ENCODE measurements at places on chromosomes 11 and 22. TPM values are rescaled to one million over a fixed set of nuclear protein-coding genes. Genes with fewer than 3 reads are reported as not detected.

GRCh38 chr11:47928426-47928825 is 51.9 kb upstream of the PTPRJ start:
- no peak overlapping the region for H3K4me3 ChIP-seq
- no peaks in the 10 kb centered on the region for H3K4me1 ChIP-seq
- DNase-seq: peak; percentile 76

The TMEM80 gene
- total RNA-seq: 38.6 TPM

DNA sequence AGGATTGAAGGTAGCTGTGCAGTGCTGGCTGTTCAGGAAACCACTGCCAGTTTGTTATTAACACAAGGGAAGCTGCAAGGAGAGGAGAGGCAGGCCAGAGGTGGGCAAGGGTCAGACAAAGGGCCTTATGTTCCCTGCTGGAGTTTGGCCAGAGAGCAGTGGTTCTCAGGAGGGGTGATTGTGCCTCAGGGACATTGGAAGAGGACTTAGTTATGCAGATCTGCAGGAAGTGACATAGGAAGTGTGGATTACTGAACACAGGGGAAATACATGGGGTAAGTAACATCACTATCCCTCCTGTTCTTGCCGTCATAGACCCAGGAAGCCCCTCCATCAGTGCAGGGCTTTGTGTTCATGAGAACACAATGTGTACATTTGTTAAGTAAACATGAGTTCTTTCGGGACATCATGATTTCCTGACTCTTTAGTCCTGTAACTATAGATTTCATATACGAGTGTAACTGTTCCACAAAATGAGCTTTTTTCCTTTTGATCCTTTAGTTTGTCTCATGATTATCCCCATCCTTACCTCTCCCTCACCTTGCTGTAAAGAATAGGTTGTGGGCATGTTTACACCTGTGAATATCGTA is 5.9 kb downstream of the SRRD start:
- no peaks in the 10 kb centered on the region for H3K27me3 ChIP-seq
- no peaks in the 10 kb centered on the region for H3K4me1 ChIP-seq
- no peak overlapping the region for H3K4me3 ChIP-seq
- no peak for DNase-seq
- H3K36me3 ChIP-seq: peaks cover 3% of the 10 kb centered on the region

The IL17REL gene
- 0.16 TPM for total RNA-seq

DNA sequence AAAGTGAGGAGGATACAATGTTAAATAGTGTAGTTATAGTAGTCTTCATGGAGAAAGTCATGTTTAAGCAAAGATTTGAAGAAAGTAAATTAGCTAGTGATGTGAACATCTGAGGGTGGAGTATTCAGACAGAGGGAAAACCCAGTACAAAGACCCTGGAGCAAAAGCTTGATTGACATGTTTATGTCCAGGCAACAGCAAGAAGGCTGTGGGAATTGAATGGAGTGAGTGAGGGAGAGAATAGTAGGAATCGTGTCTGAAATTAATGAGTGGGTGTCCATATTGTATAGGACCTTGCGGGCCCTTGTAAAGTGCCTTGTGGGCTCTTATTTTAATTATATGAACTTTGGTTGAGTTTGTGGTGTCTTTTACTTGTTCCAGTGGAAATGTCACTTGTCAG is 424.1 kb upstream of the KIRREL3 start:
- DNase-seq: no peak
- no peaks in the 10 kb centered on the region for H3K27me3 ChIP-seq
- no peak overlapping the region for H3K4me3 ChIP-seq
- no peak overlapping the region for H3K27ac ChIP-seq
- no peaks in the 10 kb centered on the region for H3K36me3 ChIP-seq
- no peaks in the 10 kb centered on the region for H3K4me1 ChIP-seq

DNA sequence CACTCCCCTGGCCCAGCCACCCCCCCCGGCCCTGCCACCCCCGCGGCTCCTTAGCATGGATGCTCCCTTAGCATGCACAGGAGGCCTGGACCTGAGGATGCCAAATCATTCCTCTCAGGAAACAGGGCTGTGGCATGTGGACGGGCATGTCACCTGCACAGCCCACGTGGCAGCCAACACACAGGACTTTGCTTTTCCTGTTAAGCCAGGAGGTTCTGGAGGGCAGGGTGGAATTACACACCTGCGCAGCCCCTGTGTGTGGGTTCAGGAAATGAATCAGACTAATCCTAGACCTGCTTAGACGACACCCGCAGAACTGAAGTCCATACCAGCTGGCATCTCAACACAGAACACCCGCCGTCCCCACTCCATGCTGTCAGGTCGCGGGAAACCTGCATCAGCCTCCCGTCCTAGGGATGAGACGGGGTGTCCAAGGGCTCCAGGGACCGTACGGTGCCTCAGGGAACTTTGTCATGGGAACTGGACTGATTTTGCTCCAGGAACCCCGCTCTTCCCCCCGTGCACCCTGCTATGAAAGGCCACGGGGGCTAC is 10.2 kb downstream of the CERK start:
- no peaks in the 10 kb centered on the region for H3K27me3 ChIP-seq
- no peak overlapping the region for H3K4me3 ChIP-seq
- no peak overlapping the region for H3K27ac ChIP-seq
- DNase-seq: no peak
- H3K36me3 ChIP-seq: no peaks in the 10 kb centered on the region

DNA sequence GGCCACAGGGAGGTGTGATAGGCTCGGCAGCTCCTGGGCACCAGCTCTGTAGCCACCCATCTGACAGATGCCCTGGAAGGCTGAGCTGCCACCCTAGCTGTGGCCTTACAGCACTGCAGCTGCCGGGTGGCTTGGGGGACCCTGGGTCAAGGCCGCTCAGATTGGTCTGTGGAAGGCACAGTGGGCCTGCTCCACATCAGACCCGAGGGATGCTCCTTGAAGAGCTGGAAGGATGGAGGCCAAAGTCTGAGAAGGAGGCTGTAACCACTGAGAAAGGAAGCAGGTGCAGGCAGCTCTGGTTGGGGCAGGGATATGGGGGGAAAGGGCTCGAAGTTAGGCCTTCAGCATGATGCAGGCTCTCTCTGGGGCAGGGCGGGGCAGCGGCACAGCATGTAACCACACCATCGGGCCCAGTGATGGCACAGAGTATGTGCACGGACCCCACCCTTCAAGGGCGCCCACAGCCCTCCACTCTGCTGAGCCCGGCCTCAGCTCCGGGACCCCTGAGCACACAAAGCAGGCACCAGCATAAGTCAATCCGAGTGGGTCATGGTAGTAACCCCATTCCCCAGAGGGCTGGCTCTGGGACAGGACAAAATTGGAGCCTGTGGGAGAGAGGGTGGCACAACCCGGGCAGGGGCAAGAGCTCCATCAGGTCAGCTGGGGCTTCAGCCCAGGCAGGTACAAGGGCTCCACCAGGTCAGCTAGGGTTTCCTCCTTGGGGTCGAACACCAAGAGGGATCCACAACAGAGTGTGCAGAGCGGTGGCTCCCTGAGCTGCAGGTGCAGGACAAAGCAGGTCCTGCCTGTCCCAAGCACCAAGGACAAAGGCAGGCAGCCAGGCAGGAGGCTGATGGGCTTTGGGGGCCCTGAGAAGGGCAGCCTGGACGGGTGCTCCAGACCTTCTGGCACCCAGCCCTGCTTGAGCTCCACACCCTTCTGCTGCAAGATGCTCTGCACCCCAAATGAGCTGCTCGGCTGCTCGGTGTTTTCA is 1511.1 kb downstream of the BRD1 start:
- DNase-seq: no peak
- no peaks in the 10 kb centered on the region for H3K4me1 ChIP-seq
- no peak overlapping the region for H3K4me3 ChIP-seq
- H3K27ac ChIP-seq: no peak overlapping the region

DNA sequence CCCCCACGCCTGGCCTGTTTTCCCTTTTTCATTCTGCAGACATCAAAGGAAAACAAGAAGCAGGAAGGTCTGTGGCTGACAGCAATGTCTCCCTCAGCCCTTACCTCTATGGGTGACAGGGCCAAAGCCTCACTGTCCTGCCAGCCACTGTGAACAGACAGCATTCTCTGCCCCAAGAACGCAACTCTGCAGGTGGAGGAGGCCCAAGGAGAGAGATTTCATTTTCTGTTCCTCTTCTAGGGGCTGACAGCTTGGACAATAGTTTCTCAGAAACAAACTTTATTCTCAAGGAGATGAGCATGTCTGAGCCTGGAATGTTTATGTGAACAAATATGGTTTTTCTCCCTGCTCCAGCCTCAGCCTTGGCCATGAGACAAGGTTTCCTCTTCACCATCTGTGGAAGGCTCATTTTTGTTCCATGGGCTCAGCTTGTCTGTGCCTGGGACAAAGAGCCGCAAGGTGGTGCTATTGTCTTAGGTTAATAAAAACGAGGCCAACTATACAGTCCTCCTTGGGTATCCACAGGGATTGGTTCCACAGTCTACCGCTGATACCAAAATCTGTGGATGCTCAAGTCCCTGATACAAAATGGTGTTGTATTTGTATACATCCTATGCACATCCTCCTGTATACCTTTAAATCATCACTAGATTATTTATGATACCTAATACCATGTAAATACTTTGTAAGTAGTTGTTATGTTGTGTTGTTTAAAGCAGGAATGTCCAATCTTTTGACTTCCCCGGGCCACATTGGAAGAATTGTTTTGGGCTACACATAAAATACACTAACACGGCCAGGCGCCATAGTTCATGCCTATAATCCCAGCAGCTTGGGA is 5.8 kb downstream of the PIWIL3 start:
- no peaks in the 10 kb centered on the region for H3K4me1 ChIP-seq
- no peaks in the 10 kb centered on the region for H3K36me3 ChIP-seq
- DNase-seq: peak; percentile 66
- no peaks in the 10 kb centered on the region for H3K27me3 ChIP-seq
- H3K4me3 ChIP-seq: no peak overlapping the region

The EHD1 gene
- 76.1 TPM for total RNA-seq

The MYEOV gene
- 2.6 TPM for total RNA-seq

DNA sequence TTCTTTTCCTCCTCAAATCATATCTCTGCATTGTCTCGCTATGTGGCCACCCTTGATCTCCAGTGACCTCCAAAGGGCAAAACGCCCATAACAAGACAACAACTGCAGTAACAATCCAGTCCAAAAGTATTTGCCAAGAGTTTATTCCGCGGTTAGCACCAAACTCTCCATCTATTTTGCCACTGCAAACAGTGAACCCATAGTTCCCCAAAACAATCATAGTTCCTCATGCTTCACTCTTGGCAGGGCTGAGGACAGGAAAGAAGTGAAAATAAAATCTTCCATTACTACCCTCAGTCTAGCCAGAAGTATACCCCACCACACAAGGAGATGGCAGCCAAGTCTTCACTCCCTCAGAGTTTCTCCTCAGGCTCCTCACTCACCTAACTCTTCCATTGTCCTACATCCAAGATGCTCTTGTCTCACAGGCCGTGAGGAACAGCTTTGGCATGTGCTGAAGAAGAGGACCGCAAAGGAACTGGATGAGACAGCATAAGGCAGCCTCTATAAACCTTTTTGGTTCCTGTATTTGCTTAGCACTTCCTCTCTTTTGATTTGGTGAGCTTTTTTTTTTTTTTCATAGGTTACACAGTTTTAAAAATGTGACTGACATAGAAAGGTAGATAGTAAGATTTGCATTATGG is at the start of gene LPXN:
Gene LPXN, minus strand, starts transcription at position 480 of the 644 bp plus-strand sequence. Its CDS starts 84 bp downstream, at position 396.
- H3K4me1 ChIP-seq: peaks cover 28% of the 10 kb centered on the region
- H3K4me3 ChIP-seq: peak within 1 kb of the TSS; percentile 97
- no peaks in the 10 kb centered on the region for H3K27me3 ChIP-seq

GRCh38 chr11:77411137-77411707 is 62.7 kb downstream of the PAK1 start:
- no peaks in the 10 kb centered on the region for H3K36me3 ChIP-seq
- H3K4me1 ChIP-seq: no peaks in the 10 kb centered on the region
- no peaks in the 10 kb centered on the region for H3K27me3 ChIP-seq

GRCh38 chr11:98227278-98227677 is 793.5 kb upstream of the CNTN5 start:
- H3K4me3 ChIP-seq: no peak overlapping the region
- H3K4me1 ChIP-seq: no peaks in the 10 kb centered on the region
- DNase-seq: no peak
- no peaks in the 10 kb centered on the region for H3K36me3 ChIP-seq

GRCh38 chr11:35787013-35787504 is 124.5 kb downstream of the TRIM44 start:
- H3K27me3 ChIP-seq: no peaks in the 10 kb centered on the region
- no peak overlapping the region for H3K4me3 ChIP-seq
- no peaks in the 10 kb centered on the region for H3K36me3 ChIP-seq
- no peak for DNase-seq
- H3K27ac ChIP-seq: no peak overlapping the region

The TREH gene
- total RNA-seq: 1.0 TPM

DNA sequence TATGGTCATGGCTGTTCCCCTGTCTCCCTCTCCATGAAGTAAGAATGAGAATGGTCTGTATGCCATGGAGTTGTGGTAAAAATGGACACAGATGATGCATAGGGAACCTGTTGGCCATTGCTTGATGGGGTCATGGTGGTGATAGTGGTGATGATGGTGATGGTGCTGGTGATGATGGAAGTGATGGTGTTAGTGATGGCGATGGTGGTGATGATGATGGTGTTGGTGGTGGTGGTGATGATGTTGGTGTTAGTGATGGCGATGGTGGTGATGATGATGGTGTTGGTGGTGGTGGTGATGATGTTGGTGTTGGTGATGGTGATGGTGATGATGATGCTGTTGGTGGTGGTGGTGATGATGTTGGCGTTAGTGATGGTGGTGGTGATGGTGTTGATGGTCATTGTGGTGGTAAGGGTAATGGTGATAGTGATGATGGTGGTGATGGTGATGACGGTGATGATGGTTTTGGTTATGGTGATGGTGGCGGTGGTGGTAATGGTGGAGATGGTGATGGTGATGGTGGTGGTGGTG is 5.1 kb upstream of the CACNA1I start:
- no peaks in the 10 kb centered on the region for H3K36me3 ChIP-seq
- H3K4me3 ChIP-seq: peak overlapping the region; percentile 13
- no peaks in the 10 kb centered on the region for H3K27me3 ChIP-seq

DNA sequence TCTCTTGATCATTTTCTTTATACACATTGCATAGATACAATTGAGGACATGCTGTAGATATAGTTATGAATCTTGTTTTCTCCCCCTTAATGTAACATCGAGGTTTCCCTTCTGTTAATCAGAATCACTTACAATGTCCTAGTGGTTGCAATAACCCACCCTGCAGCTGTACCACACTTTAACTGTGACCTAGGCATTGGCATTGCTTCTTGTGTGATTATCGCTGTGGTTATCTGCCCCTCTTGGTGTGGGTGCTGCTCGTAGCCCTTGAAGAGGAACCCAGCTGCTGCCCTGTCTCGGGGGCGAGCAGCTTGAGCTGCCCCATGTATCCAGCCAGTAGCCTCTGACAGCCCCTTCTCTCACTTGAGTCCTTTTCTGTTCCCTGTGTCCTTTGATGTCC is 1.5 kb downstream of the DGAT2 start:
- no peak overlapping the region for H3K27ac ChIP-seq
- no peak overlapping the region for H3K4me3 ChIP-seq
- H3K27me3 ChIP-seq: peaks cover 3% of the 10 kb centered on the region
- DNase-seq: no peak
- no peaks in the 10 kb centered on the region for H3K36me3 ChIP-seq

The SLC22A8 gene
- 0.41 TPM for total RNA-seq

The TRIM51 gene
- total RNA-seq: not detected

- peak overlapping the region; percentile 20 for H3K4me3 ChIP-seq
- H3K27me3 ChIP-seq: peaks cover 7% of the 10 kb centered on the region
- H3K36me3 ChIP-seq: no peaks in the 10 kb centered on the region
- DNase-seq: no peak
These were observed 741 bp upstream of the NAV2 start for GRCh38 chr11:19711911-19712280.
